Ammon's horn (tissue), 1 donor: ENCODE measurements at places on chromosomes 5 and 9.

DNA sequence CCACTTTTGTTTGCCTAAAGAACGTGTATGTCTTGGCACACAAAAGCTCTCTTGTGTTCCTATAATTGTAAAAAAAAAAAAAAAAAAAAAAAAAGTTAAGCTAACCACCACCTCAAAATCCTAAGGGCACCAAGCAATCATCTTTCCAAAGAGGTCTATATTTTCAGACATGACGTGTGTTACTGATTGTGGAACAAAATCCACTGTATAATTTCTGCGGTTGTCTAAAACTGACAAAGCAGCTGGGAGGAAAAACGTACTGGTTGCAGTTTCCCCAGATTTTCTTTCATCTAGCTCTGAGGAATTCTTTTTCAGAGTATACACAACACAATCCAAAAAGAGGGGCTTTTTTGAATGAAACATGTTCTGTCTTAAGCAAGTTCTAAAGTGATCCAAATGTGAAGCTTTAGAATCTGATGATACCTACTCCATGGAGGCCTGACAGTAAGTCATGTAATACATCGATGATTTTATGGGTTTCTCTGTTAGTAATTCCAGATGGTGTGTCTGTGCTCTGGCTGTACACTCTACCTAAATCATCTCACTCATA lies 375.6 kb upstream of the NUDT12 start:
- no peak for DNase-seq

GRCh38 chr5:38515646-38516045 lies 40.8 kb downstream of the LIFR start:
- peak; percentile 47 for DNase-seq

GRCh38 chr9:107833295-107833694 lies 343.7 kb upstream of the KLF4 start:
- DNase-seq = no peak

DNA sequence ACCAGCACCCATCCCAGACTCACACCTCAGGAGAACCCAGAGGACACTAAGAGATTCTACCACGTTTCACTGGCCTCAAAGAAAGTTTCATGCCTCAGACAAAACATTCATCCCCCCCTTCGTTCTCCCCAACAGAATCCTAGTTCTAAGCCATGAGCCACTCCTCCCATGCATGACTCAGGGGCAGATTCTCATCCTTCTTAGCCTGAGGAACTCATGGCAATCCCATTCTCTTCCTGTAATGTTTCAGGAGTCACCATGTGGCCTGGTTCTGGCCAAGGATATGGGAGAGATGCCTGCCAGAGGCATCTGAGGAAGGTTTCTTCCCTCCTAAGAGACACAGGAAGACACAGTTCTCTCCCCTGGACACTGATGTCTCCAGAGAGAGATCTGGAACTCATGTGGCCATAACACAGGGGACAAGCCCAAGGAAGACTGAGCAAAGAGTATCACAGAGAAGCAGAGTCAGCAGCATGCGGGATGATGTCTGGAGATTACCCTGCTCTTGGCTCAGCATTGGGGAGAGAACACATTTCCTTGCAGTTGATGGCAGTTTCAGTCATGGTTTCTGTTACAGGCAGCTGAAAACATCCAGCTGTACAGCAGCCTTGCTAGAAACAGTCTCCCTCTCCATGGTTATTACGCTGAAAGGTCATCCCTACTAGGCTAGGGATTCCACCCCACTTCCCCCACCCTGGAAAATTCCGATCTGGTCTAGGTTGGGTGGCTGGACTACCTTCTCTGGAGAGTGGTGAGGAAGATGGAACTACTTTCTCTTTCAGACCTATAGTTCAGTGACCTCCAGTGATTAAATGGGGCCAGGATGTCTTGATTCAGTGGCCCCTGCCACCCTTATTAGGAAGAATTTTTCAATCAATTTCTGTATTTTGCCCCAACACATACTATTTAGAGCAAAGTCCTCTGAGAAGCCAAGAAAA lies 115.4 kb downstream of the ZNF608 start:
- DNase-seq = no peak

DNA sequence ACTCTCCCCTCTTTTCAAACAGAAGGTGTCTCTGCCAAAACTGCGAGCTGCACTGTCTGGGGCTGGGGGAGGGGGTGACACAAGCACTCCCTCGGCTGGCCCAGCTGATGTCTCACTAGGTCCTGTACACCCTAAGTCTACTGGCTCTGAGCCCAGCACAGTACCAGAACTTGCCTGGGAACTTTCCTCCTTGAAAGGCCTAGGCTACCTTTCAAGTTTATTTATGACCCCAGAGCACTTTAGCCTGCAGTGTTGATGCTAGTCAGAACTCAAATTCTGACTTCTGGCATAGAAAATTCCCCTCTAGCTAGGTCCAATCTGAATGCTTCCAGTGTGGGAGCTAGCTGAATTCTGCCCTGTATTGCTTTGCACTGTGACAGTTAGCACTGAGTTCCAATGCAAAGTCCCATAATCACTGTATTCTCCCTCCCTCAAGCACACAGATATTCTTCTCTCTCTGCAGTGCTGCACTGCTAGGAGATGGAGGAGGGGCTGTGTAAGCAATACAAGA lies 10.5 kb downstream of the LURAP1L start:
- peak; percentile 13 for DNase-seq

- no peak for DNase-seq
Observed at GRCh38 chr9:105858877-105859276, 164.5 kb downstream of the TMEM38B start.

DNA sequence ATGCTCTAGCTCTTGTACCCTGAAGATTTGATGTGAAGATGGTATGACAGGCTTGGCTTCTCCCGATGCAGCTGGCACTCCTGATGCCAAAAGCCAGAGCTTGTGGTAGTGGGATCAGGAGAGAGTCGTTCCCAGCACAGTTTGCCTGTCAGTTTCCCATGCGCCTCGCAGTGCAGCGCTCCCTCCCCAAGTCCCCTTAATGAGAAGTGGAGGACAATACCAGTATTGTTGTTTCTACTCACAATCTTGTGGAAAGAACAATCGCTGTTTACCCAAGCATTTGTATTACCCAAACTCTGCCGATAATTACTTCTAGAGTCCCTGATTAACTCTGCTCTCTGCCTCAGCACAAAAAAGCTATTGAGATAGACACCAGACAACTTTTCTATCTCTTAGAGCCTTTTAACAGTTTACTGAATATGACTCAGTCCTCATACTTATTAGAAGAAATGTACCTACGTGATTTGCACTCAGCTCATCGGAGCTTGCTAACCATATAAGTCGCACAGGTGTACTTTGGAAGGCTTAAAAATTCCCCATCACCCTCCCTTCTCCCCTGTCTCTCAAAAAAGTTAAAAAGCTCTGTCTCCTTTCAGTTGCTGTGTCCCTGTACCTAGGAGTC lies 283.2 kb upstream of the TMEM161B start:
- DNase-seq = peak; percentile 85

DNA sequence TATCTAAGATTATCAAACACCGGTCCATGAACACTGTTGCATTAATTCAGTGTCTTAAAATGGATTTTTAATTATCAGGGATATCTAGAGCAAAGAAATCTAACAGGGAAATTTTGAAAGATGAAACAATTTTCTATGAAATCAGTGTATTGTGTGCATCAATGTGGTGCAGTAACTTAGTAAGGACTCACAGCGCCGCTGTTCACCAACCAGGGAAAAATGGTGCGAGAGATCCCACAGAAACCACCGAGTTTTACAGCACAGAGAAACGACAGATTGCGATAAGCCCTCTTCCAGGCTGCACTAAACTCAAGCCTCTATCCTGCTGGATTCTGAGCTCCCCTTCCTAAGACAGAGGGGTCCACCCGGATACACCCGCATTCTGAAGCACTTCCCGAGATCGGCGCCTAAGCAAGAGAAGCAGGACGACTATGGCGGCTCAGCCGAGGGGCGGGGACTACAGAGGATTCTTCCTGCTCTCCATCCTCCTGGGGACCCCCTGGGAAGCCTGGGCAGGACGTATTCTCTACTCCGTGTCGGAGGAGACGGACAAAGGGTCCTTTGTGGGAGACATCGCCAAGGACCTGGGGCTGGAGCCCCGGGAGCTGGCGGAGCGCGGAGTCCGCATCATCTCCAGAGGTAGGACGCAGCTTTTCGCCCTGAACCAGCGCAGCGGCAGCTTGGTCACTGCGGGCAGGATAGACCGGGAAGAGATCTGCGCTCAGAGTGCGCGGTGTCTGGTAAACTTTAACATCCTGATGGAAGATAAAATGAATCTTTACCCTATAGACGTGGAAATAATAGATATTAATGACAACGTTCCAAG lies at the start of gene PCDHGA7:
TSS of gene PCDHGA7 (plus strand) at position 274 of the 826 bp plus-strand sequence. CDS start at position 432, 158 bp downstream.
- no peak for DNase-seq

DNA sequence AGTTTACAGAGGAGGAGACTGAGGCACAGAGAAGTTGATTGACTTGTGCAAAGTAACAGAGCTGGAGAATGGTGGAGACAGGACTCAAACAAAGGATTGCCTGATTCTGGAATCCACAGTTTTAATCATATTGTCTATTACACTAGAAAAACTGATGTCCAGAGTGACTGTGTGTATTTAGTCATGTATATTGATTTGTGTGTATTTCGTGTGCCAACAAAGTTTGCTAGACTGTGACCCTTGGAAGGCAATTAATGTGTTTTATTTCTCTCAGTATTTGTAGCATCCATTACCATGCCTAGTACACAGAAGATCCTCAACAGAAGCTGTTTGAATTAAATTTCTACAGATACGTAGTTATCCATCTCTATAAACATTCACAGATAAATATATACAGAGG lies 5.5 kb upstream of the JADE2 start:
- DNase-seq = no peak

- DNase-seq = no peak
Observed at GRCh38 chr5:15621094-15621493, 121.1 kb downstream of the FBXL7 start.

- no peak for DNase-seq
Observed at GRCh38 chr9:34256104-34256503, 73.0 kb downstream of the KIF24 start.

DNA sequence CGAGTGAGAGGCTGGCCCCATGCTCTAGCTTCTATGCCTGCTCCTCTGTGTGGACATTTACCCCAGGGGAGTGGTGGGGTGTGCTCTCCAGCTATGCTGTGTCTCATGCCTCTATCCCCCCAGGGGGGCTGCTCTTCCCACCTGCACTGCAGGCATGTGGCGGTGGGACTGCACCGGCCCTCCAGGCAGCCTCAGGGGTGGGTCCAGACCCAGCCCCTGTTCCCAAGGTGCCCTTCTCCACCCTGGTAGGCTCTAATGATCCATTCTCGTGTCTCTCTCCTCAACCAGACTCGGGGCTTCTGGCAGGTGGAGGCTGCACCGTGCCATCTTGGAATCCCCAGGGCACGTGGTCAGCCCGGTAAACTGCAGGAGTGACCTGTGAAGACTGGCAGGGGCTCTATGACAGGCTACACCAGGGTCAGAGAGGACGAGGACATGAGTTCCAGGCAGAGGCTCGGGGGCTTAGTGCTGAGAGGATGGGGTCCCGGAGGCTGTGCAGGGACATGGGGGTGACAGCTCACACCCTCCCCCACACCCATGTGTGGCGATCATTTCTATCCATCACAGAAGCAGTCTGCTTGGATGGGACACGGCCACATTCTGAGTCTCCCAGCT lies 22.7 kb upstream of the COL5A1 start:
- no peak for DNase-seq

DNA sequence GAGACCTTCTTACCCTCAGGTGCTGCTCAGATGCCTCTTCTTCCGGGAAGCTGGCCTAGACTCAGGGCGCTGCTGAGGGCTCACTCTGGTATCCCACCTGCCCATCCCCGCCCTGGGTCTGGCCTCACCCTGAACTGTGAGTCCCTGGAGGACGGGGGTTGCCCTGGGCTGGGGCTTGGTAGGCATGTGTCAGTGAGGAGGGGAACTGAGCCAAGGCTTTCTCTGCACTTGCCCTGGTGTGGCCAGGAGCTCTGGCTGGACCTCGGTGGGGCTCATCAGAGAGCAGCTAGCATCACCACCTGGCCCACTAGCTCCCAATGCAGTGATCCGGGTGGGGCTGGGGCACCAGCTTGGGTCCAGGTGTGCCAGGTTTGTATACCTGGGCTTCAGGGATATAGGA lies 15.6 kb downstream of the PLEKHG4B start:
- DNase-seq = no peak

DNA sequence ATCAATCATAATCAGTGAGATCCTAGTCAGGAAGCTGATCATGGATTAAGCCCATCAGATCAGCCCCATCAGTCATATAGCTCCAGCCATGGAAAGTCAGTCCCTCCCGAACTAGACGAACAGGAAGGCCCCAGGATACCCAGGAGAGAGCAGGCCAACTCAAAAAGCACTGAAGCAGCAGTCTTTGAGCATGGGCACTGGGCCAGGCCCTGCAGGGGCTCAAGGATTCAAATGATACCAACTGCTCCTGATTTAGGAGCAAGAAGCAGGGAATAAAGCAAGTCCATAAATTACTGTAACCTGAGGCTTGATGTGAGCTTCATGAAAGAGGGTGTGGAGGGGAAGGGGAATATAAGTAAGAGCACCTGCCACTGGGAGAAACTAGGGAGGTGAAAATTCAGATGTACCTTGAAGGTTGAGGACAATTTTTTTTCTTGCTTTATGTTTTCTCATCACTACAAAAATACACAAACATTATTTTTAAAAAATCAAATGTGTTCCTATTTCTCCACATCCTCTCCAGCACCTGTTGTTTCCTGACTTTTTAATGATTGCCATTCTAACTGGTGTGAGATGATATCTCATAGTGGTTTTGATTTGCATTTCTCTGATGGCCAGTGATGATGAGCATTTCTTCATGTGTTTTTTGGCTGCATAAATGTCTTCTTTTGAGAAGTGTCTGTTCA lies 115.2 kb downstream of the SIL1 start:
- DNase-seq = no peak

- no peak for DNase-seq
Observed at GRCh38 chr5:131416729-131417128, 152.9 kb downstream of the CDC42SE2 start.

GRCh38 chr5:16009256-16009655 lies 170.3 kb downstream of the MARCHF11 start:
- no peak for DNase-seq

- no peak for DNase-seq
Observed at GRCh38 chr9:13209498-13209897, 70.0 kb downstream of the MPDZ start.

DNA sequence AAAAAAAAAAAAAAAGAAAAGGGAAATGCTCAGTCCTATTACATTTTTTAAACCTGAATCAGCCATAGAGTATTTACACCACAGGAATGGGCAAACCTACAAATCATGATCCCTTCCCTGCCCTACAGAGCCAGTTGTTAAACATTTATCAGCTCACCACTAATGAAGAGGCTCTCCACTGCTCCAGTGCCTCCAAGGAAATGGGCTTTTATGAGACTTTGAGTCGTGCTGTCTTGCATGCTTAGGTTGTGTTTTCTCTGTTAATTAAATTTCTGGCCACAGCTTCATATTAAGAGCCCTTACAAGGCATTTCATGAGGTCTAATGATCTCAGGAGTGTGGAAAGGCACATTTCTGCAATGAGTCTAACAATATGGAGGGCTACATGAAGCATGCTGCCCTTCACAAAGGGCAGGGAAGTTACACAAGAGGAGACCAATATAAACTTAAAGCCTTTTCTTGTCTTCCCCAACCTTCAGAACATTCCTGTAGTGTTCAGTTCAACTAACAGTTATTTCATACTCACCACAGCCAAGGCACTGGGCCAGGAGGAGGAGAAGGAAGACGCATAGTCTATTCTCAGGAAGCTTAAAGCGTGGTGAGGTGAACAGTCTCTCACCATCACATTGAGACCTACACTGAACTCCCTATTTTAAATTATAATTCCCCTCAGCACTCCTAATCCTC lies 140.1 kb upstream of the ABCA1 start:
- DNase-seq = no peak
